ENCODE measurements at places on chromosomes 1 and 21.

GRCh38 chr1:36955016-36955415 is 79.3 kb downstream of the GRIK3 start:
- no peak for DNase-seq

- peak; percentile 30 for DNase-seq
Observed at GRCh38 chr1:79708646-79709265, 702.2 kb upstream of the ADGRL4 start.

DNA sequence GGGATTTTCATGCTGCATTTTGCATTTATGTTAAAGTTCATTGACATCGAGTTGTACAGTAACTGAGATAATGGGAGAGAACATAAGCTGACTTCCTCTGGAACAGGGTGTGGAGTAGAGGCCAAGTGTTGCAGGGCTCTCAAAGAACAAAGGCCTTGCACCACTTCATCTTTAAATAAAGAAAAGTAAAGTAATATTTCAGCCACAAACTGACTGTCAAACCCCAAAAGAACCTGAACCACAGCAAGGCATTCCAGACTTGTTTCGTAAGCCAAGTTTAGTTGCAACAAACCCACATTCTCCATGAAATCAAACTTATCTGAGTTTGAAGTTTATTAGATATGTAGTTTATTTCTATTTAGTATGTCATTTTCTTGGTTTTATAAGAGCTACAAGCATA is 19.1 kb upstream of the HMGCS2 start:
- DNase-seq, result peak; percentile 78

DNA sequence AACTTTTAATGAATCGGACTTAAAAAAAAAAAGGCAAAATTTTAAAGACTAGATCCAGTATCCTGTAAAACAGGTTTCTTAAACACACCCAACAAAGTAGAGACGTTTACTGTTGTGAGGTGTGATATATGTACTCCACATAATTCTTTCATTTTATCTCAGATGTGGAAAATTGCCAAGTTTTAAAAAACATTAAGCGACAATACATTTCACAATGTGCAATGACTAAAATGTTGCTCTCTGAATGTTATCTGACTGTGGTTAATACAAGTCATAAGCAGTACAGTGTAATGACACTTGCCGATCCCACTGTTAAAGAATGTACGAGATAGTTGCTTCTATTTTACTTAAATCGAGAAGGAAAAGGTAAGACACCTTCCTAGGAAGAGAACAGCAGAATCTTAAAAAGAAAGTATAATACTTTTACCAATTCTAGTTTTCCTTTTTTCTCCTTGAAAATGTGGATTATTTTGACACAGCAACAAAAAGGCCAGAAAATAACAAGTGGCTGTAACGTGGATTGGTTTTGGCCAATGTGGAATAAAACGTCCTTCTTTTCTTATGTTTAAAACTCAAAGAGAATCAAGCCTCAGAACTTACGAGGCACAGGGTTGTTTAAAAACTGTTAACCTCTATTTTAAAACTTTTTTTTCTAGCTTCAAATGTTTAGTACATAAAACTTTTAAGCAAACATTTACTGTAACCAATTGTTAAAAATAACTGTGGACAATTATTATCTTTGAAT is 51.4 kb downstream of the TP53BP2 start:
- no peak for DNase-seq

DNA sequence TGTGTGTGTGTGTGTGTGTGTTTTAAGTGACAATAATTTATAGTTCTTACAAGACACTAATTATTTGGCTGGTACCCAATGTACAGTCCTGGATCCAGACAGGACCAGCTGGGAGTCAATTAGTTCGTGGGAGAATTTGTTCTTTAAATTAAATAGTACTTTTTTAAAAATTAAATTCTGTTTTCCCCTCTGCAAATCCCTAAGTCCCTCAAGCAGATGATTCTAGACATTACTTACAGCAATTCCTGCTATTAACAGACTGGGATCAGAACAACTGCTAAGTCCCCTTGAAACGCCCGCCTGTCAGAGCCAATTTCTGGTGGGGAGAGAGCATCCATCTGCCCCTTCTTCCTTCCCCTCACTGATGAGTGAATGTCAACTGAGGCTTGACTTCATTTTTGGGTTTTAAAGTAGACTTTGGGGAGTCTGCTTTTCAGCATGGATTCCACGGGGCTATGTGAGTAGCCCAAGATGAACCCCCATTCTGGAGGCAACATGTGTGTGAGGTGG is 83.9 kb downstream of the SMYD2 start:
- no peak for DNase-seq

GRCh38 chr1:111227851-111228747 is 586 bp downstream of the CHI3L2 start:
- peak; percentile 91 for DNase-seq

Measured in fibroblast of the aortic adventitia (primary cell).